Activated CD4-positive, alpha-beta memory T cell treated with anti-CD3 and anti-CD28 coated beads for 36 hours (primary cell): ENCODE measurements at places on chromosomes 1 and 21.

DNA sequence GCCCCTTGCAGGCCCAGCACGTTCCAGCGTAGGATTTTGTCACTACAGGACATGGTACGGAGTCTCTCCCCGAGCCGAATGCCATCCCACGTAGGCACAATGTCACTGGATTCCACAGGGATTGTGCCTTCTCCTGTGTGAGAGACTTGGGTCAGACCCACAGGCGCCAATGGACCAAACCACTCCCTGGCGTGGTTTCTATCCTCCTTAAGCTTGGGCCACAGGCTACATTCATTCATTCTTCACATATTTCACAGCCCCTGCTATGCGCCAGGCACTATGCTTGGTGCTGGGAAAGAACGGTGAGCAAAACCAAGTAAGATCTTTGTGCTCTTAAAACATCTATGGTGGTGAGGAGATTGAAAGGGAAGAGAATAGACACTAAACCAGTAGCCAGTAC, 18.7 kb downstream of the CHRNB2 start:
- no peak for DNase-seq

GRCh38 chr1:32539584-32540571, 651 bp downstream of the ZBTB8A start:
- DNase-seq, result no peak

GRCh38 chr1:160823296-160823695, 27.3 kb downstream of the LY9 start:
- DNase-seq, result no peak

DNA sequence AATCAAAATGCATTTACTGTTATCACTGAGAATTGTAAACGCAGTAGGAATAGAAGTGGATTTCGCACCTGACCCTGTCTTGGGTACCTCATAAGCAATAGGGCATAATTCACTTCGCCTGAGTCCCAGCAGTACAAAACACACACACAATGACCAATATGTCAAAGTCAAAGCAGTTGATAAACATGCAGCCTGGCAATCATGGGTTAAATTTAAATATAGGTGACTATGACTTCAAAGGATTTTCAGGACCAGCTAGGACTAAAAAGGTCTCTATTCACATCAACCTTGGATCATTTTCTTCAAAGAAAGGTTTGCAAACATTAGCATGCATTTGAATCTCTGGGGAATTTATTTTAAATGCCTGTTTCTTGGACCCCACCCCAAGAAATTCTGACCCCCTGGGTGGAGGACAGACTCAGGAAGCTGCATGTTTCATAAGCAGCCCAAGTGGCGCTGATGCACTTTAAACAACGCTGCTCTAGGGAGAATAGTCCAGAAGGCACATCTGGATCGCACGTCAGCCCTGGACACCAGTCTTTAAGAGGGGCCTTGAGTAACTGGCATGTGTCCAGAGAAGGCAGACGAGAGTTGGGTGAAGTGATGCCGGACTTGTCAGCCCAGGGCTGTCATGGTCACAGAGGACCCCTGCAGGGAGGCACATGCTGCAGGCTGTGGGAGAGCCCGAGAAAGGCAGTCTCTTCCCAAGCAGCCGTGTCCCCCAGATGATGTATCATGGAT, 55.7 kb upstream of the EFHD2 start:
- no peak for DNase-seq

DNA sequence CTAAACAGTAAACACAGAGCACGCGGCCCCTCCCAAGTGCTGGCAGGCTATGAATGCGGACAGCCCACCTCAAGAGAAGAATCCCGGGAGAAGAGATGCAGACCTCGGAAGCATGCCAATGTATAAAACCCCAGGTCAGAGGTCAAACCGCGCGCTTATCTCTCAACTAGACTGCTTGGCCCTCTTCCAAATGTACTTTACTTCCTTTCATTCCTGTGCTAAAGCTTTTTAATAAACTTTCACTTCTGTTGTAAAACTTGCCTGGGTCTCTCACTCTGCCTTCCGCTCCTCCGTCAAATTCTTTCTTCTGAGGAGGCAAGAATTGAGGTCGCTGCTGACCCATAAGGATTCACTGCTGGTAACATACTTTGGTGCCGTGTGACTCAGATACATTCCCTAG, 216.0 kb downstream of the S1PR1 start:
- DNase-seq, result no peak

DNA sequence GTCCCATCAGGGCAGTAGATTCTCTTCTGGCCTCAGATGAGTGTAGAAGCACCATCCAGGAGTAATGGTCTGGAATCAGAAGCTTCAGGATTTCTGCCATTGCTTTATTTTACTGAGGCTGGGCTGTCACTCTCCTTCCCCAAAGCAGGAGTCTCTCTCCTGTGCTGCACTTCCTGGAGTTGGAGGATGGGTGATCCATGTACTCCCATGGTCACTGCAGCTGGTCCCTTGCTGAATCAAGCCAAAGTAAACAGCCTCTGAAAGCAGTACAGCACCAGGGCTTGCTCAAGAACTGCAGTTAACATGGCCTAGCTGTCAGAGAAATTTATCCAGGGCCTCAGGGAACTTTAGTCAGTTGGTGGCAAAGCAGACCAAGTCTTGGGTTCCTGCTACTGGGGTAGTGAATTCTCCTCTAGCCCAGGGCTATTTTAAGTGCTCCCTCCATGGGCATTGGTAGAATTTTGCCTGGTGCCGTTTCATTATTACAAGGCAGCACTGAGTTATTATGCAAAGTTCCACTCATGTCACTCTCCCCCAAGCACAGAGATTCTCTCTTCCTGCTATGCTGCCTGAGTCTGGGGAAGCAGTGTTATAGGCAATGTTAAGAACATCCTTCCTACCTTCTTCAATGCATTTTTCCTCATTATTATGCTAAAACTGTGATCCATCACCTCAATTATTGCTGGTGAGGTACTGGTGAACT, 29.5 kb downstream of the DRAM2 start:
- no peak for DNase-seq

DNA sequence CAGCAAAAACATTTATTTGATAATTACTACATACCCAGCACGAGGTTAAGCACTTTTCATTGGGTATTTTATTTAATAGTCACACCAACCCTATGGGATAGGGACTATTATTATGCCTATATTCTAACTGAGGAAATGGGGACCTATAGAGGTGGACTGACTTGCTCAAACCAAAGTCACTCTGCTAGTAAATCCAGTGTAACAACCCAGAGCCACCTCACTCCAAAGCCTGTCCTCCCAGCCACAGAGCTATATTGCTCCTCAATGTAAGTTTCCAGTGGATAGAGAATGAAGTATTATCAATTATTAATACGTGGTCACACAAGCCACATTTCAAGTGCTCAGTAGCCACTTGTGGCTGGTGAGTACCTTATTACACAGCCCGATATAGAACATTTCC, 97.5 kb downstream of the RGS2 start:
- DNase-seq, result no peak

DNA sequence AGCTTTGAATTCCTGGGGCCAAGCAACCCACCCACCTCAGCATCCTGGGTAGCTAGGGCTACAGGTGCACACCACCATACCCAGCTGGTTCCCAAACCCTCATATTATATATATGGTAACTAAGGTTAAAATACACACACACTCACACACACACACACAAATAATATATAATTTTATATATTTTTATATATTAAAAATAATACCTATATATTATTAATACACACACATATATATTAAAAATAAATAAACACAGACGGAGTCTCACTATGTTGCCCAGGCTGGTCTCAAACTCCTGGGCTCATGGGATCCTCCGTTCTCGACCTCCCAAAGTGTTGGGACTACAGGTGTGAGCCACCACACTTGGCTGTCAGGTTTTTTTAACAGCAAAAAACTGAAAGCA, 31.9 kb downstream of the SCAF4 start:
- no peak for DNase-seq

- no peak for DNase-seq
Measured at GRCh38 chr1:114208106-114208505, 54.4 kb upstream of the SYT6 start.

DNA sequence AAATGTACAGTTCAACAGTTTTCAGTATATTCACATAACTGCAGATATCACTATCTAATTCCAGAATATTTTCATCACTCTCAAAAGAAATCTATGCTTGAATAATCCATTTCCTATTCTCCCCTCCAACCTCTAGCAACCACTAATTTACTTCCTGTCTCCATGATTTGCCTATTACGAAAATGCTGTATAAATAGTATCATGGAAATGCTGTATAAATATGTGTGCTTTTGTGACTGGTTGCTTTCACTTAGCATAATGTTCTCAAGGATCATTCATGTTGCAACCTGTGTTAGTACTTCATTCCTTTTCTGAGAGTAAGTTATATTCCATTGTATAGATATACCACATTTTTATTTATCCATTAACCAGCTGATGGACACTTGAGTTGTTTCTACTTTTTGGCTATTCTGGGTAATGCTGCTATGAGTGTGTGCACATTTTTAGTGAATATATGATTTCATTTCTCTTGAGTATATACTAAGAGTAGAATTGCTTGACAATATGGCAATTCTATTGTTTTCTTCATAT, 115.6 kb downstream of the TNFSF18 start:
- no peak for DNase-seq

DNA sequence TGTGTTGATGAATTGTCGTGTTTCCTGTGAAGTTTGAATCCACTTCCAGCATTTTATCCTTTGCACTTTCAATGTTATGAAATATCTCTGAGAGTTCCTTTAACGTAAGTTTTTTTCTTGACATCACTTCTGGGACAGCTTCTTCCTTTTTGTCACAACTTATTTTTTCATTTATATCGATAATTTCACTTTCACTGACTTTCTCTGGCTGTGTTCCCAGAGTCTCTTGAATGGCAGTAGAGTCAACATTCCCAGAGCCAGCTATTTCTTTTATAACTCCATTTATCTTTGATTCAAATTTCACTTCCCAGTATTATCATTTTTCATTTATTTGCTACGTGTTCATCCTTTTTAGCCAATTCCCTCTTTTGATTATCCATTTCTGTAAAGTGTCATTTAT, 256.5 kb downstream of the PAPPA2 start:
- DNase-seq, result no peak

GRCh38 chr1:116711263-116711840, 42.9 kb upstream of the CD2 start:
- peak; percentile 56 for DNase-seq

- no peak for DNase-seq
Measured at GRCh38 chr1:60866226-60866900, 216.0 kb upstream of the NFIA start.

GRCh38 chr1:71918630-71919029, 363.7 kb downstream of the NEGR1 start:
- DNase-seq, result no peak

DNA sequence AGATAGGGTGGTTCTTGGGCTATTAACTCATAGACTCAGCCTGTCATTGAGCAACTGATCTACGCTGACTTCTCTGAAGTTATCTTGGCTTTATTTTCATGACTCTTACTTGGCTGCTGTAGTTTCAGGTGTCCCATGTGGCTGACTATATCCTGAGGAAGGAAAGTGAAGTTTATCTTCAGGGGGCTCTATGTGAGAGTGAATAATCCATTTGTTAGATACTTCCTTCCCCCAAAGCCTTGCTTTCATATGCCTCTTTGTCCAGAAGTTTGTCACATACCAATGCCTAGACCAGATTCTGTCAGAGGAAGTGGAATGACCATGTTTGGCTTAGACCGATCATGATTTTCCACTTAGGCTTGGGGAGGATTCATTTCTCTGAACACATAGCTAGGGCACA, 27.9 kb upstream of the C1orf87 start:
- DNase-seq, result no peak

GRCh38 chr1:245365095-245366020, 210.6 kb downstream of the KIF26B start:
- DNase-seq, result no peak

DNA sequence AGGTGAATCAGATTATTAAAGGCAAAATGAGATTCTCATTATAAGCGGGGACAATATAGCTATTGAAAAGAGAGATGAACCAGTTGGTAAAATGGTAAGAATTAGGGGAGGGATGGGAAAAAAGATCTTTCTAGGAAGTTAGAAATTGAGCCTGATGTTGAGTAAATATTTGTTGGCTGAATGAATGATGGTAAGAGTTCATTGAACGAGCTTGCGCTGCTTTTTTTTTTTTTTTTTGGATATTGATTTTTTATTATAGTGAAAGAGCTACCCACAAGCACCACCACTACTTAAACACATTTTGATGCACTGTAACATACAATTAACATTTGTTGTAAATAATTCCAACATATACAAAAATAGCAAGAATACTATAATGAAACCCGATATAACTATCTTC, 1.1 kb upstream of the GCLM start:
- DNase-seq, result no peak

GRCh38 chr1:197180252-197180878, 33.9 kb upstream of the ASPM start:
- no peak for DNase-seq

DNA sequence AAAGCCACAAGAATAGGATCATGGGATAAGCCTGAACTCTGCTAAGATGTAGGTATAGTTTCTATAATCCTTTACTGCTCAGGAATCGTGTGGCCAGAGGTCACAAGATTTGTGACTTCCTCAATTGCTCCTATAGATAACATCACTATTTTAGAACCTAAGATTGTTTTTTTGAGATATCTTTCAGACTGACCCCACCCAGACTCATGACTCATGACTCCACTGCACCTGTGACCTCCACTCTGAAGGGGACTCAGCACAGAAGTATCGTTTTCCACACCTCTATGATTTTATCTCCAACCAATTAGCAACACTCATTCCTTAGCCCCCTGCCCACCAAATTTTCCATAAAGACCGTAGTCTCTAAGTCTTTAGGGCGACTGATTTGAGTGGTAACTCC, 124.5 kb upstream of the KCNK1 start:
- DNase-seq, result no peak

- no peak for DNase-seq
Measured at GRCh38 chr1:89908672-89909436, 86.1 kb upstream of the ZNF326 start.

DNA sequence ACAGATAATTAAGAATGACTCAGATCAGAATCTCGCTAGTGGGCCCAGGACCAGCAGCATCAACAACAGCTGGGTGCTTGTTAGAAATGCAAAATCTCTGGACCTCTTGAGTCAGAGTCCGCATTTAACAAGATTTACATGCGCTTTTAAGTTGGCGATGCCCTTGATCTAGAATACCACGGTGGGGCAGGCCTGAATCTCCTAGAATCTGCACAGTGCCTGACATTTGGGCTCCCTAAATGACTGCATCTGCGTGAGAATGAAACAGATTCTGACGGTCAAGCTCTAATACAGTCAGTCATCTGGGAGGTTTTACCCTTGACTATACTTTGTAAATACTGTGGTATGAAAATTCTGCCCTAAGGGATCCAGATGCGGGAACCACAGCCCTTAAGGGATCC, 17.2 kb upstream of the RAB29 start:
- no peak for DNase-seq

GRCh38 chr1:65147424-65148177, 402 bp upstream of the AK4 start:
- DNase-seq, result peak; percentile 53

DNA sequence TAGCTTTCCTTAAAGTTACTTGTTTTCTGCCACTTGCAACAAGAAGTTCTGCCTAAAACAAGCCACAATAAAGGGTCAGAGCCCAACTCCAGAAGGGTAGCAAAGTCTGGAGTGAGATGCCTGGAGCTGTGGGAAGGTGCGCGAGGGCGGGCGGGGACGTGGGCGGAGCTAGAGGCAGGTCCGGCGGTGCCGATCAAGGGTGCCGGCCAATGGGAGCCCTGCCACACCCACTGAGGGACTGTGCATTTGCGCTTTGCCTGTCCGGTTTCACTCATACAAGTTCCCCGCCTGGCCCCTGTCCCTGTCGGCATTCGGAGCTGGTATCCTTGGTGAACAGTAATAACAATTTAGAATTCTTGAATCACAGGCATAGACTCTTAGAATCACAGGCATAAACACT, 732.4 kb downstream of the MATN1 start:
- DNase-seq, result no peak

GRCh38 chr1:118989006-118989815, 1.1 kb upstream of the TBX15 start:
- DNase-seq, result no peak
